ENCODE measurements at places on chromosomes 7 and 10.

DNA sequence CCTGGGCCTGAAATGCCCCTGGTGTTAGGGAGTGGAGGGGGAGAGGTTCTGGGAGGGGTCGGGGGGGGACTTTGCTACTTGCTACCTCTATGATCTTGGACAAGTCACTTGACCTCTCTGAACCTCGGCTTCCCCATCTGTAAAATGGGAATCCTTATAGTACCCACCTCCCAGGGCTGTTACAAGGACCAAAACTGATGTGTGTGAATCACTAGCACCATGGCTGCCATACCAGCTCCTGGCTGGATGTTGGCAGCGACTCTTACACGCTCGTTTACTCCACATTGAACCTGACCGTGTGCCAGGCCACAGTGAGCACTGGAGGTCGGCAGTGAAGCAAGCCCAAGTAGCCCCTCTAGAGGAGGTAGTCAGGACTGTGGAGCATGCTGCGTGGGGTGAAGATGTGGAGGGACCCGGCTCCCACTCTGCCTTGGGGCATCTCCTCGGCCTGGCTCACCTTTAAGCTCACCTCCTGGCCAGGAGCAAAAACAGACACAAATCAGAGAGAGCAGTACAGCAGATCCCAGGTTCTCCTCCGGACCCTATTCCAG, 28.9 kb downstream of the PPIF start:
- no peak for DNase-seq

GRCh38 chr7:101017064-101017777, 2.7 kb upstream of the MUC17 start:
- DNase-seq, result peak; percentile 65

DNA sequence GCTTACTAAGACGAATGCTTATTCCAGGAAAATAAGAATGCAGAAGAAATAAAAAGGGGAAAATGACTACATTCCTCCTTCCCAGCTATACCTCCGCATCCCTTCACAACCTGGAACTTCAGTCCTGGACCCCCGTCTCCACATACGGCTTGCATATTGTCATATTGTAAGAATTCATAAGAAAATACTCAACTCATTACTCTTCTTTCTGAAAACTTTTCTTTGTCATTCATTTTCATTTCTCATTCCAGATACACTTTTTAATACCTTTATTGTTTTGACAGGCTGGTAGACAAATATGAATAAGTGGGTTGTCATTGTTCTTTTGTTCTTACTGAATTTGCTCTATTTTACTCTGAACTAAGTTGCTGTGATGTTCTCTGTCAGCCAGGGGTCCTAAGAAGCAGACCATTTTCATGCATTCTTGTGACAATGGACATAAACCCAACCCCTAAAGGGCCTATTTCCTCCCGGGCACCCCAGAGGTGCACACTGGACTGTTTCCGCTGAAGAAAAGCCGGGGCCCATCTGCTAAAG, 23.3 kb upstream of the SFTPA2 start:
- DNase-seq, result no peak

DNA sequence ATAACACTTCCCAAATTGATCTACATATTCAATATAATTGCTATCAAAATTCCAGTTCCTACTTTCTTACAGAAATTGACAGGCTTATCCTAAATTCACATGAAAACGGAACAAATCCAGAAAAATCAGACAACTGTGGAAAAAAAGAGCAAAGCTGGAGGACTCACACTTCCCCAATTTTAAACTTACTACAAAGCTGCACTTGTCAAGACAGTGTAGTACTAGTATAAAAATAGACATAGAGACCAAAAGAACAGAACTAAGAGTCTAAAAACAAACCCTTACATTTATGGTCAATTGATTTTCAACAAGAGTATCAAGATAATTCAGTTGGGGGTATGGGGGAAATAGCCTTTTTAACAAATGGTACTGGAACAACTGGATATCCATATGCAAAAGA, 27.5 kb downstream of the LMBR1 start:
- DNase-seq, result no peak

- DNase-seq, result peak; percentile 37
Measured at GRCh38 chr10:22713853-22714478, 412 bp downstream of the PIP4K2A start.

DNA sequence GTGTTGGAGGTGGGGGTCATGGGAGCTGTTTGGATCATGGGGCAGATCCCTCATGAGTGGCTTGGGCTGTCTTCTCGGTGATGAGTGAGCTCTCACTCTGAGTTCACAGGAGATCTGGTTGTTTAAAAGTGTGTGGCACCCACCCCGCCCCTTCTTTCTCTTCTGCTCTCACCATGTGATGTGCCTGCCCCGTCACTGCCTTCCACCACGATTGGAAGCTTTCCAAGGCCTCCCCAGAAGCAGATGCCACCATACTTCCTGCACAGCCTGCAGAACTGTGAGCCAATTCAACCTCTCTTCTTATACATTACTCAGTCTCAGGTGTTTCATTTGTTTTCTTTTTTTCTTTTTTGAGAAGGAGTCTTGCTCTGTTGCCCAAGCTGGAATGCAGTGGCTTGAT, 170.0 kb downstream of the PTPN20 start:
- no peak for DNase-seq

GRCh38 chr10:85598646-85599045, 767.9 kb downstream of the GRID1 start:
- DNase-seq, result no peak

DNA sequence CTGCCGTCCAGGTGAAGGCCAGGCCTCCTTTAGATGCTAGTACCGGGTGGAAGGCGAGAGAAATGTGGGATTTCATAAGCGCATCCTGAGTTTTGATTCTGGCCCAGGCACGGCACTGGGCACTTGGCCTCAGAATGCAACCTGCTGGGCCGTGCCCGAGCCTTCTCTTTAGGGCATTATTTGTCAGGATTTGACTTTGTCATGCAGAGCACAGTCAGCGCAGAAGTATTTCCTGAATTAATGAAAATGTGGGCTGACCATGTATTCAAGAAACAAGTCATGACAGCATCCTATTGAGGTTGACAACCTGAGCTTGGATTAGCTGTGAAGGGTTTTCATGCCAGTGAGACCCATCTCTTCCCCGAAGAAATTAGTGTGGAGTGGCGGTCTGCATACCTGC, 34.4 kb downstream of the RCC1L start:
- no peak for DNase-seq

DNA sequence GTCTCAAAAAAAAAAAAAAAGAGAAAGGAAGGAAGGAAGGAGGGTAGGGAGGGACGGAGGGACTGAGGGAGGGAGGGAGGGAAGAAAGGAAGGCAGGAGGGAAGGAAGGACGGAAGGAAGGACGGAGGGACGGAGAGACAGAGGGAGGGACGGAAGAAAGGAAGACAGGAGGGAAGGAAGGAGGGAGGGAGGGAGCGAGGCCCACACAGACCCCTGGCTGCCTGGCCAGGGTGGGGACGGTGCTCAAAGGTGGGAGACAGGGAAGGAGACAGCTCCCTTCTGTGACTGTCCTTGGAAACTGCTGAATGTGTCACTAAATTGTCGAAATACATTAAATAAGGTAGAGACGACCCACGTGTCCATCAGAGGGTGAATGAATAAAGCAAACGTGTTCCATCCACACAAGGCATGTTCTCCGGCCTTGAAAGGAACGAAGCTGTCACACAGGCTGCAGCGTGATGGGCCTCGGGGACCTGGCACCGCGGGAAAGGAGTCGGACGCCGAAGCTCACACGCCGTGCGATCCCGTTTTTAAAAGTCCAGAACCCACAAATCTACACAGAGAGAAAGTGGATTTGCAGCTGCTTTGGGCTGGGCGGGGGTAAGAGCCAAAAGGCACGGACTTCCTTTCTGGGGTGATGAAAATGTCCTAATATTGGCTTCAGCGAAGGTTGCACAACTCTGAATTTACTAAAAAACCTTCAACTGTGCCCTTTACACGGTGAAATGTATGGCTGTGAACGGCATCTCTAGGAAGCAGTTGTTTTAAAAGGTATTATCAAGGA, 23.3 kb downstream of the ADAP1 start:
- no peak for DNase-seq

GRCh38 chr7:147711447-147711846, 879.1 kb upstream of the C7orf33 start:
- no peak for DNase-seq

GRCh38 chr10:99539820-99540219, 7.1 kb downstream of the NKX2-3 start:
- no peak for DNase-seq

GRCh38 chr10:124020981-124021815, 72.2 kb downstream of the CHST15 start:
- no peak for DNase-seq

DNA sequence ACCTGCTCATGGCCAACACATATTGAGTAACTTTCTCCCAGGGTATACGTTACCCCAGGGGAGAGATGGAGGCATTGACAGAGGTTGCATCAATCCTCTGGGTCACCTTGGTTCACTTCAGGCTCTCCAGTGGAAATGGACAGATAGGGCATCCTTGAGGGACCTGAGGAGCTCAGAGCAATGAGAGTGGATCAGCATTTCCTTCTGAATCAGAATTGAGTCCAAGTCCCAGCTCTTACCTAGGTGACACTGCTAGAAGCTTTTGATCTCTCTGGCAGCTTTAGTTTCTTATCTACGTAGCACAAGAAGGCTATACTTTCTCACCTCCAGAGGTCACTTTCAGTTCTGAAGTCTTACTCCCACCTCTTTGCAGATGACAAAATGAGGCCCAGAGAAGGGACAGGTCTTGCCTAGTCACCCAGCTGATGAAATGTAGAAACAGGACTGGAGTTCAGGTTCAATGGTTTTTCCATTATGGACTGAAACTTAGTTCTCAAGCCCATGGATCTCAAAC, 35.2 kb downstream of the PANK1 start:
- DNase-seq, result no peak

DNA sequence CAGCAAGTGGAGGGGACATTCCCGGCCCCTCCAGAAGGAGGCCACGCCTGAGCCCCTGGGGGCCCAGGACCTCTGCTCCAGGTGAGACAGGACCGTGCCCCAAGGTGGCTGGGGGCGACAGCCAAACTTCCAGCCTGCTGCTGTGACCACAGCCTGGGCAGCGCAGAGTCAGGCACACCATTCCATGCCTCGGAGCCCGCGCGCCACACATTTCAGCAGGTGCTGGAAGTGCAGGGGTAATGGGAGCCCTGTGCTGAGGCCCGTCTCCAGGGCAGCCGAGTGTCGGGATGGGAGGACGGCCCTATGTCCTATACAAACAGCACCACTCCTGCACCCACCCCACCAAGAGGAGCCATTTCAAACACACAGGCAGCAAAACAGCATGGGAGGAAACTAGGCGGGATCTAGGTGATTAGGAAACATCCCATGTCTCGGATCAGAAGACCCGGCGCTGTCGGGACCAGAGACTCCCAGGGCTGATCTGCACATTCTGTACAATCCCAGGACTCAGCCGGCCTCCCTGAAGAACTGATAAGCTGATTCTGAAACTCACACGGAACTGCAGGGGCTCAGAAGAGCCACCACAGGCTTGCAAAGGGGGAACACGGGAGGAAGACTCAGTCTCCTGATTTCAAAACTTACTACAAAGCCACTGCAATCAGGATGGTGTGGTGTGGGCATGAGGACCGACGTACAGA, 272.3 kb downstream of the ELFN1 start:
- no peak for DNase-seq

DNA sequence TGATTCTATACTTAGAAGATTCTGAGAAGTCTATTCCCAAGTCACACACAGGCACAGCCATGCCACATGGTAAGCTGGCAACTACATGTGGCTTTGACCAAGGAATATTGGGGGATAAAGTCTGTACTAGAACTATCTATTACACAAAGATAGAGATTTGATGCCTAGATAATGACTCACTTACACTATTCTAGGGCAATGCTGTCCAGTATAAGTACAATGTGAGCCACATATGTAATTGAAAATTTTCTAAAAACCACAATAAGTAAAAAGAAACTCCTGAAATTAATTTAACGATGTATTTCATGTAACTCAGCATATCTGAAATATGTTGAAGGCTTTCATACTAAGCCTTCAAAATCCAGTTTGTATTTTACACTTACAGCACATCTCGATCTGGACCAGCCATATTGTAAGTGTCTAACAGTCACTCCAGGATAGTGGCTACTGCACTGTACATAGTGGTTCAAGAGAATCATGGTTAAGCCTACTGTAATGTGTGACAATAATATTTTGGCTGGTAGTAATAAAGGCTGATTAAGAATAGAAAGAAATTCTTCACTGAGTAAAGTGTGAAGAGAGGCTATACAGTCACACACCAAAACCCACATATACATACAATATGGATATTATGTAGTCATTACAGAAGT, 62.8 kb downstream of the RTKN2 start:
- DNase-seq, result no peak

DNA sequence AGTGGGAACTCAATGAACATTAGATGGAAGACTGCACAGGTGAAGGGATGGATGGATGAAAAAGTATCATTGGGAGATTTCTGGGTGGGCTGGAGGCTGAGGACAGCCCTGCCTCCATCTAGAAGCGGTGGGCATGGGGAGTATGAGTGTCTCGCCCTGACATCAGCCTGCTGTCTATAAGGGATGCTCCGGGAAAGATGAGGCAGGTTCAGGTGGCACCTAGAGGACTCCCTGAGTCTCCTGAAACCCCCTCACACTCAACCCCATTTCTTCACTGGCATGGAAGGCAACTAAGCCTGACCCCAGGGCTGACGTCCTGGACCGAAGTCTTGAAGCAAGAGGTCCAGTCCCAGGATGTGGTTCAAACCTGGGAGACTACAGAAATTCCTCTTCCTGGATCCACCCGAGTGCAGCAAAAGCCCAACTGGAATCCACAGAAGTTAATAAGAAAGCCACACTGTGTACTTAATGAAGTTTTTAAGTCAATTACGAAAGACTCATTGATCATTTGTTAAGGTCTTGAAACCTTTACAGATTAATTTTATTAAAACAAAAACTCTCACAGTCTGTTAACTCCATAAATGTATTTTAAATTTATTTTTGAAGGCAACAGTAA, 238.8 kb downstream of the EMX2 start:
- DNase-seq, result no peak

DNA sequence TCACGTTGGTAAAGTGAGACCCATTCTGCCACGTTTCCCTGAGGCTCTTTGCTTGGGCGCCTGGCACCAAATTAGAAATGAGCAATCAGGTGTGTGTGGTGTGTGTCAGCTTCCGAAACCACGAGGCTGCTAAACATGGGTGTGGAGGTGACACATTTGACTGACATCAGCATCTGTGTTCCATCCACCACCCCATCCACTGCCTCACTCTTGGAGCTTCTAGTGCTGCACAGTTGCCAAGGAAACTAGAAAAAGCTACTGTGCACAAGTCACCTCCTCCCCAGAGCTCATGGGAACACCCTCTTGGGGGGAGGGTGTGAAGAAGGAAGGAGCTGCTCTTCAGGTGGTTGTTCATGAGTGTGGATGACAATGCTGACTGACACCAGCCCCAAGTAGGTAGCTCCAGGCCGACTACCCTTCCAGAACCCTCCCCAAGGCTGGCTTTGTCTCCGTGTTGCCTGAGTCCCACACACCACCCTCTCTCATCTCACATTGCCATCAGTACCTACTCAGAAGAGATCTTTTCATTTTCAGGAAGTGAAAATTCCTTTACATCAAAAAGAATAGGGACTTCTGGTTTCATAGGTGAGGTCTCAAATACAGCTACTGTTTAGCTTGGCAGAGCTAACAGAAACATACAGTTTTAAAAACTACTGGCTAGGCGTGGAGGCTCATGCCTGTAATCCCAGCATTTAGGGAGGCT, 152.2 kb downstream of the TMEM178B start:
- no peak for DNase-seq

GRCh38 chr7:601595-602340, 82.1 kb upstream of the PDGFA start:
- DNase-seq, result peak; percentile 39

All from nephron progenitor cell (in vitro differentiated cells).